Stimulated activated CD8-positive, alpha-beta memory T cell treated with anti-CD3 and anti-CD28 coated beads, Interleukin-4, amount 100 ng/mL, for 24 hours (primary cell): ENCODE measurements at places on chromosomes 2 and 18.

GRCh38 chr2:48983551-48983950 lies 170.8 kb downstream of the FSHR start:
- DNase-seq: no peak

- DNase-seq: no peak
Observed at GRCh38 chr18:46199515-46200147, 95.4 kb downstream of the HAUS1 start.

DNA sequence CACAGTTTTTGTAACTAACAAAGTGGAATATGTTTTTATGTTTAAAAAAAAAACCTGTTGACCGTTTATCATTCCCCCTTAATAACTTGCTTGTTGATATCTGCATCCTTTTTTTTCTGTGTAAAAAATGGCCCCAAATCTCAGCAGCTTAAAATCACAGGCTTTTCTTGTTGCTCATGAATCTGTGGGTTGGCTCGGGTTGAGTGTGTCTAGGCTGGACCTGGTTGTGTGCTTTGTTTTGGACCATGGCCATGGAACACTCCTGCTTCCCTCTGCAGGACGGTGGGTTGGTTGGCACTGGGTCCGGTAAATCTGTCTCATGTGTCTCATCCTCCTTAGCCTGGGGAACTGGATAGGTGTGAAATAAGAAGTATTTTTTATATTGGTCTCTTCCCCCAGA lies 139.0 kb upstream of the LINC00305 start:
- DNase-seq: no peak

DNA sequence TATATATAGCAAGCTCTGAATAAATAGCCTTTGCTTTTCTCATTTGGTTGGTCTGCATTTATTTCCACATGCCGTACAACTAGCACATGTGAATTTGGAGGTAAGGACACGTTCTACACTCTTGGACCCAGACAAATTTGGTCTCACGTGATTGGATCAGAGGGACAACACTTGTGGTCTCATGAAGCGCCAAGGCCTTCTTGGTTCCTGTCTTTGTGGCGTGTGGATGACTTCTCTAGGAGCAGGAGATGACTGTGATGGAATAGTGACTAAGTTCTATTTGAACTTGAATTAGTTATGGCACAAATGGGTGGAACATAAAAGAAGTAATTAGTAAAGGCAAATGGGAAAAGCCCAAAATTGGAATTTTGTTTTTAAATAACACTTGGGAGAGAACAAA lies 206.9 kb downstream of the BCL2 start:
- no peak for DNase-seq

DNA sequence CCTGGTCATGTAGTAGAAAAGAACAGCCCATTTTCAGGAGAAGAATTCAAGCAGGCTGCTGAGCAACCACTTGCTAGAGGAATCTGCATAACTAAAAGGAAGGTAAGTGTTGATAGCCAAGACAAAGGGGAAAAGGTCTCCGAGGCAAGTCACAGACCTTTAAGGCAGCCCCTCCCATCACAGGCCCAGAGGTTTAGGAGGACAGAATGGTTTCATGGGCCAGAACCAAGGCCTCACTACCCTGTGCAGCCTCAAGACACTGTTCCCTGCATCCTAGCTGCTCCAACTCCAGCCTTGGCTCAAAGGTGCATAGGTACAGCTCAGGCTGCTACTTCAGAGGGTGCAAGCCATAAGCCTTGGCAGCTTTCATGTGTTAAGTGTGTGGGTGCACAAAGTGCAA lies 238.6 kb upstream of the CYP26B1 start:
- no peak for DNase-seq

GRCh38 chr2:105487142-105488069 lies 88.6 kb upstream of the FHL2 start:
- DNase-seq: no peak

DNA sequence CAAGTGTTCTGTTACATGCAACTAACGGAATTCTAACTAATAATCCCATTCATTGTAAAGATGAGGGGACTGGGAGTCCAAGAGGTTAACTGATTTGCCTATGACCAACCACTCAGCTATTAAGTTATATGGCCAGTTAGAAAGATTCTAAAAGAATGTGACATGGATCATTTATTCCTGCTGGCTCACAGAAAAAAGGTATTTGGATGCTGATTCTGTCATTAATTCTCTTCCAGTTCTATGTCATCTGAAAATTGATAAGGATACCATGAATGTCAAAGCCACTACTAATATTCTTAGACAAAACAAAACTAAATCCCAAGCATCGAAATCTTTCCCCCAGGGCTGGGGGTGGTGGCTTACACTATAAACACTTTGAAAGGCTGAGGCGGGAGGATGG lies 41.2 kb upstream of the GORASP2 start:
- no peak for DNase-seq

- DNase-seq: no peak
Observed at GRCh38 chr2:69805887-69806286, 23.6 kb upstream of the GMCL1 start.

- DNase-seq: no peak
Observed at GRCh38 chr2:162385536-162385935, 41.6 kb downstream of the GCA start.

DNA sequence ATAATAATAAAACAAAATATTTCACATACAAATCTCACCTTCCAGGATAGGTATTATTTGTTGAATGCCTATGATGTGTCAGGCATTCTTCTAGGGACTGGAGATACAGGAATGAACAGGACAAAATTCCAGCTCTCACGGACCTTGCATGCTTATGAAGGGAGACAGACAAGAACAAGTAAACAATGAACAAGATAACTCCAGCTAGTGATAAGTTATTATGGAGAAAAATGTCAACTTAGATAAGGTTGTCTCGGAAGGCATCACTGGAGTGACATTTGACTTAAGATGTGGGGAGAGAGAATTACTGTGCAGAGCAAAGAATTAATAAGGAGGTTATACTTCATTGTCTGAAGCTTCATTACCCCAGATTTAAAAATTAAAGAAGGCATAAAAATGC lies 836.7 kb downstream of the SOCS6 start:
- DNase-seq: no peak
